ENCODE measurements at places on chromosomes 6 and 20.

DNA sequence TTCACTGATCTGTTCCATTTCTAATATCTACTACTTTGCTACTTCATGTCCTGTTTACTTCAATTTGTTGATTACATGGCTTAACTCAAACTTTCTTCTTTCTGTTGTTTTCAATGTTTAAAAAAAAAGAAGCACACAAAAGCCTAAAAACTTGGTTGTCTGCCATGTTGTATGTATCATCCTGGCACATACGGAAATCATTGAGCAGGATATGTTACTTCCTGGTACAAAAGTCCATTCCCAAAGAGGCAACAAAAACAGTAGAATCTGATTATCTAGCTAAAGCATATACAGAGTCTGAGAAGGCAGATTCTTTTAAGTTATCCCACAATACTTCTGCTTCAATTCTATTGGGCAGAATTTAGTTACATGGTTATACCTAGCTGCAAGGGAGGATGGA lies 14.5 kb upstream of the COL12A1 start:
- no peak for DNase-seq

- DNase-seq = no peak
These were observed 378.8 kb downstream of the QKI start for GRCh38 chr6:163793011-163793983.

DNA sequence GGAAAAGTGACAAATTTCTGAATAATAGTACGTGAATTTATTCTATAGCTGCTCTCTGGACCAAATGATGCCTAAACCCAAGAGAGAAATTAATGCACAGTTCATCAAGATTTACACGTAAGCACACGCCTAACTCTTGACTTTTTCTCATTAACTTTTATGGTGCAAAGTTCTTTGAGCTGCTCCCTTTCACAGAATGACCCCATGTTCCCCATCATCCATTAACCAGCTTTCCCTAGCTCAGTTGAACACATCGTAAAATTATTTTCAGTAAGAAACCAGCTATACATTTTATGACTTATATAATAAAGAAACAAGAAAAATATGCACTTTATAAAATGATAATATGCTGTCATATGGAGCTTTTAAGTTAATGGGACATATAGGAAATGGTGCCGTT lies 54.3 kb downstream of the ID4 start:
- no peak for DNase-seq

- DNase-seq = no peak
These were observed 92.0 kb upstream of the PRDM1 start for GRCh38 chr6:105994118-105994590.

GRCh38 chr20:49908258-49908565 lies 7.1 kb downstream of the SPATA2 start:
- no peak for DNase-seq

DNA sequence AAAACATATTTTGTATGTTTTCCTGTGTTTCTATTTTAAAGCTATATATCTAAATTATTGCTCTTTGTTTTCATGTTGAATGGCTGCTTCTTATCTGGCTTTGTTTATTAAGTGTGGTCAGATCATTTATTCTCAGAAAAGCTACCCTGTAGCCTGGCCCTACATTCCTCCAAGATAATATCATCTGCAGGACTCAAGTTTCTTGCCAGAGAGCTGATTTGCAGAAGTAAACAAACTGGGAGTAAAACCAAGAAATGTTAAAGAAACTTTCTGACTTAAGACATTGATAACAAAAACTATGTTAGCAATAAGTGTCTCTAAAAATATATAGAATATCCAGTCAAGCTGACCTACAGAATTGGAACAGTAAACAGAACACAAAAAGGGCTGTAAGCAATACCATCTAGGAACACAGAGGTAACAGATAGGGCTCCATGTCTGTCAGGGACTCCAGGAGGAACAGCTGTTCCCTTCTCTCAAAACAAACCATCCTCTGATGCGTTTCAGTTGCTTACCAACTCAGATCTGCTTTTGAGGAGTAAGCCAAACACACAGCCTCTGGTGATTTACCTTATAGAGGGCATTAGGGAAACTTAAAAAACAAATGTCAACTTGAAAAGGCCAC lies 17.5 kb upstream of the CEP85L start:
- DNase-seq = no peak
